ENCODE measurements at places on chromosomes 5 and 9.

GRCh38 chr9:106964329-106964728 lies 101.4 kb downstream of the ZNF462 start:
- no peak for DNase-seq

- no peak for DNase-seq
Measured at GRCh38 chr9:4421847-4422246, 68.4 kb upstream of the SLC1A1 start.

- peak; percentile 88 for DNase-seq
Measured at GRCh38 chr5:141637767-141638419, 1.1 kb downstream of the RELL2 start.

- DNase-seq, result peak; percentile 56
Measured at GRCh38 chr5:1182633-1183423, 18.6 kb upstream of the SLC6A19 start.

DNA sequence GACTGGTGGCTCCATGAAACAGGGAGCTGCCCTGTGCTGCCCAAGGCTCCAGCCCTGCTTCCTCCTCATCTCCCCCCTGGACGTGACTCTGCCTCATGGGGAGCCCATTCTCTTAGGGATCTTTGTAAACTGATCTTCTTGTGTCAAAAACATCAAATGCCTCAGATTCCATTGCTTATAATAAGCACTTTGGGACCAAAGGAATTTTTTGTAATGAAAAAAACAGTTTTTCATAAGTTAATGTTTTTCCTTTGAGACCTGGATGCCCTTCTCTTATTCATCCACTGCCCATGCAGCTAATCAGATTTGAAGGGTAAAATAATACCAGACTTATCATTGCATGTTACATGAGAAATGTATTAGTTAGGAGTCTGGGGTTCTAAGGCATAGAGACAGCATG lies 41.7 kb downstream of the PALM2AKAP2 start:
- DNase-seq, result no peak

GRCh38 chr9:131833906-131834305 lies 94.0 kb upstream of the RAPGEF1 start:
- DNase-seq, result no peak

GRCh38 chr9:105911104-105911911 lies 217.0 kb downstream of the TMEM38B start:
- no peak for DNase-seq

DNA sequence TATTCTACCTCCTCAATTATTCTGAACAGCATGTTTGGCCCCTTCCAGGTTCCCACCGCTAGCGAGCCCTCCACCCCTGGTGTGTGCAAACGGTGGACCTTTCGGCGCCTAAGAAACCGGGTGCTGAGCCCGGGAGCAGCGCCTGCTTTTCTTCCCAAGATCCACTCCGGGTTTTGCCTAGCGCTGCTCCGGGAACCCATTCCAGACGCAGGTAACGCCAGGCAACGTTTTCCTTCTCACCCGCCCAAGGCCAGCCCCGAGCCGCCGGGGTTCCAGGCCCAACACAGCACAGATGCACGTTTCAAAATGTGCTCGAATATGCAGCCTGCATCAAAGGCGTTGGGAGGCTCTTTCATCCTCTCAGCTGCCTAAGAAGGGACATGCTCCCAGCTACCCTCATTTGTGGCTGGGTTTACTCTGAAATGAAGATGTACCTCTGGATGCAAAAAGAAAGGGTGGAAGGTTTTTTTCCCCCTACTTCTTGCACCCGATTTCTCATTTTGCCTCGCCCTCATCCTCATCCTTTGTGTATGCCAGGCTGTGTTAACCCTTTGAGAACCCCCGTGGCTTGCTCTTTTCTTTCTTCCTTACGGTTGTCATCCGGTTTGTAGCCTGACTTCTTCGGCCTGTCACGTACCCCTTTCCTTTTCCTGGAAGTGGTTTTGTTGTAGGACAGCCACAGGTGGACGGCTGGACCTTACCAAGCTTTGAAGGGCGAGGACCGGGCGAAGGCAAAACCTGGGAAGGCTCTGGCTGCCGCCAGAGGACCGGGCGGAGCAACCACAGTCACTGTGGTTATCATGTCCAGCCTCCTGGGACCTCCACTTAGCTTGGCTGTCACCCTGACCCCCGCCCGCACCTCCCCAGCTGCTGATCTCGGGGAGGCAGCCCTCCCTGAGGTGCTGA lies 226.9 kb downstream of the SMARCA2 start:
- peak; percentile 91 for DNase-seq
